ENCODE measurements at places on chromosomes 2 and 18.

- DNase-seq: no peak
These were observed 761.9 kb downstream of the SATB2 start for GRCh38 chr2:198695879-198696278.

DNA sequence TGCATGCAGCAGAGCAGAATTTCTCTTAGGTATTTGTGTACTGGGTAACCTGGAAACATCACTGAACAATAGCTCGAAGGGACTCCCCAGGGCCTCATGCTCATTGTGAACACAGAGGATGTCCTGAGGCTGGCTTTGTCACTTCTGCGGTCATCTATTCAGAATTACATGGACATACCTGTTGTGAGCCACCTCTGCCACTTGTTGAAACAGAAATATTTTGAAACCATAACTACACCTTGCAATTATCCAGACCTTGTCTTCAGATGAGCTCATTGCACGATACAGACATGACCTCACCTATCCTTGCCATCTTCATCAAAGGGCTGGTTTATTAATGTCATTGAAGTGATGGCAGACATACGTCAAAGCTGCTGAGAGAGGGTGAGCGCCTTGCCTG lies 23.4 kb upstream of the CREG2 start:
- DNase-seq: no peak

DNA sequence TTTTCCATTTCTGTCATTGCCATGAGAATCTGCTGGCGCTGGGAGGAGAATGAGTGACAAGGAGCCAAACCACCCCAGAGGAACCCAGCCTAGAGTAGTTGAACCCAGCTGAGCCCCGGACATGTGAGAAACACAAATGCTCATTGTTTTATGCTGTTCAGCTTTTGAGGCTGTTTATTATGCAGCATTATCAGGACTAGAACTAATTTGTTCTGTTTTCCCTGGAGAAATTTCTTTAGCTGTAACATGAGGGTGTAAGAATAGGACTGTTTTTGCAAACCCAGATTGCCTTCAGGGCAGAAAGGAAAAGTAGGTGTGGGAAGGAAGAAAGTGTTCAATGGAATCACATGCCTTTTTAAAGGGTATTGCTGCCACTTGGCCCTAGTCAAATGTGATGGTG lies 28.5 kb upstream of the DOCK10 start:
- no peak for DNase-seq

DNA sequence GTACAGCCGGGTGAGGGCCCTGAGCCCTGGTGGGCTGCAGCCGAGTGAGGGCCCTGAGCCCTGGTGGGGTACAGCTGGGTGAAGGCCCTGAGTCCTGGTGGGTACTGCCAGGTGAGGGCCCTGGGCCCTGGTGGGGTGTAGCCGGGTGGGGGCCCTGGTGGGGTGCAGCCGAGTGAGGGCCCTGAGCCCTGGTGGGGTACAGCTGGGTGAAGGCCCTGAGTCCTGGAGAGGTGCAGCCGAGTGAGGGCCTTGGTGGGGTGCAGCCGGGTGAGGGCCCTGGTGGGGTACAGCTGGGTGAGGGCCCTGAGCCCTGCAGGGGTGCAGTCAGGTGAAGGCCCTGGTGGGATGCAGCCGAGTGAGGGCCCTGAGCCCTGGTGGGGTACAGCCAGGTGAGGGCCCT lies 37.5 kb downstream of the CTDP1 start:
- no peak for DNase-seq

DNA sequence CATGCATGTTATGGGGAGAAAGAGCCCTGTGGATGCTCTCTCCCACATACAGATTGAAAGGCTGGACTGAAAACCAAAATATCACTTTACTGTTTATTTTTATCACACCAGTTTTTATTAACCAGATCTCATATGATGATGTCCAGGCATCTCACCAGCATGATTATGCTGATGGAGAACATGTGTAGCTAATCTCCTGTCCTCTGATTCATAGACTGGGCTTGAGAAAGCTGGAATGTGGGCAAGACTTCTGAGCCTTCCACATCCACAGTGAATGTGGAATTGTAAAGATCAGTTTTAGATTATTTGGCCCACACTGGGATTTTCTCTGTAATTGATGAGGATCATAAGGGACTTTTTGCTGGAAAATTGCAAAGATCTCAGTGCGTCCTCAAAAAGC lies 137.9 kb downstream of the ICOS start:
- DNase-seq: no peak

GRCh38 chr2:33033606-33034081 lies 86.9 kb downstream of the LTBP1 start:
- DNase-seq: no peak

DNA sequence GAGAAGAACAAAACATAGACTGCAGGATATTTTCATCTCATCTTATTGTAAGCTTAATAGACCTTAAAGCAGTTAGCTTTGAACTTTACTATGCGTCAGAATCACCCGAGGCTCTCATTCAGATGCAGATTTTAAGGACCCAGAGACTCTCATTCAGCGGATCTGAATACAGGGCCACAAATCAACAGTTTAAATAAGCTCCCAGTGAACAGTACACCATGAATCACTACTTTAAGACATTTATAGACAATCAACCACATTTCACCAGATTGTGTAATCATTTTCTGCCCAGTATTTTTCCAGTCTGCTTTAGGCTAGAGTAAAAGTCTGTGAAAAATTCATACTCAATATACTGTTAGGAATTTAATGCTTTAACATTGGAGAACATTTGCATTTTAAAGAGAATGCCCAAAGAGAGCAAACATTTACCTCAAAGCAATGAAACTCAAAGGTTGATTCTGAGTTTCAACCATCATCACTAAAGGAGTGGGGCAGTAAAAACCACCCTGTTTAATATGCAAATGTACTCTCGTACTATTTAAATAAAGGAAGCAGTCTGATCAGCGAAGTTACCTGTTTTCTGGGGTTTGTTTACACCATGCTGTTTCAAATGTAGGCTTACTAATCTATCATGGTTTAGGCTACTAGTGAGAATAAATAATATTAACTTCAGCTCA lies 11.0 kb upstream of the ALPK2 start:
- no peak for DNase-seq

All from NCI-H2081 treated with DMSO at 0.1 percent for 48 hours (cell line).